NT2/D1 (cell line): ENCODE measurements at places on chromosomes 13 and 19.
A peak's percentile ranks its signal among the peaks of the same experiment; 100 is the strongest.

- no peak for DNase-seq
Observed at GRCh38 chr13:112729408-112729807, 39.6 kb downstream of the ATP11A start.

- DNase-seq, result no peak
Observed at GRCh38 chr19:2477141-2477710, 1.3 kb downstream of the GADD45B start.

DNA sequence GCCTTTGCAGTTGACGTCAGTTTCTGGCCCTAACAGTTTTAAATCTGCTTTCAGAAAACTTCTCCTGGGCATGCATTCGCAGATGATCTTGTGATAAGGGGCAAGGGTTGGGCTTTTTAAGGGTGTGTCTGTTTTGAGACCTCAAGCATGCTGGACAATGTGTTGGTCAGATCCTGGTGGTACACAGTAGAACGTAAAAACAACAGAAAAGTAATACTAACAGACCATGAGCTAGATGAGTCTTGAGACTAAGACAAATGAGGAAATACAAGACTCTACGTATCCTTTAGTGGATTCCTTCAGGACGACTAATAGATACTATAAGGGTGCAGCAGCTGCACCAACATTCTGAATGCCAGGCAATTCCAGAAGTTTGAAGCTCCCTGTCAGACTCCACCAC is 237.6 kb downstream of the DNAJC15 start:
- no peak for DNase-seq

GRCh38 chr19:33339016-33339984 is 34.2 kb upstream of the CEBPG start:
- no peak for DNase-seq

DNA sequence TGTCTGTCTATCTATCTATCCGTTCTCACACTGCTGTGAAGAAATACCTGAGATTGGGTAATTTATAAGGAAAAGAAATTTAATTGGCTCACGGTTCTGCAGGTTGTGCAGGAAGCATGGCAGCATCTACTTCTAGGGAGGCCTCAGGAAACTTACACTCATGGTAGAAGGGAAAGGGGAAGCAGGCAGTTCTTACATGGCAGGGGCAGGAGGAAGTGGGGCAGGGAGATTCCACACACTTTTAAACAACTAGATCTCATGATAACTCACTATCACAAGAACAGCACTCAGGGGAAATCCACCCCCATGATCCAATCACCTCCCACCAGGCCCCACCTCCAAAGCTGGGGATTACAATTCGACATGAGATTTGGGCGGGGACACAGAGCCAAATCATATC is 105.3 kb downstream of the SLC10A2 start:
- no peak for DNase-seq

DNA sequence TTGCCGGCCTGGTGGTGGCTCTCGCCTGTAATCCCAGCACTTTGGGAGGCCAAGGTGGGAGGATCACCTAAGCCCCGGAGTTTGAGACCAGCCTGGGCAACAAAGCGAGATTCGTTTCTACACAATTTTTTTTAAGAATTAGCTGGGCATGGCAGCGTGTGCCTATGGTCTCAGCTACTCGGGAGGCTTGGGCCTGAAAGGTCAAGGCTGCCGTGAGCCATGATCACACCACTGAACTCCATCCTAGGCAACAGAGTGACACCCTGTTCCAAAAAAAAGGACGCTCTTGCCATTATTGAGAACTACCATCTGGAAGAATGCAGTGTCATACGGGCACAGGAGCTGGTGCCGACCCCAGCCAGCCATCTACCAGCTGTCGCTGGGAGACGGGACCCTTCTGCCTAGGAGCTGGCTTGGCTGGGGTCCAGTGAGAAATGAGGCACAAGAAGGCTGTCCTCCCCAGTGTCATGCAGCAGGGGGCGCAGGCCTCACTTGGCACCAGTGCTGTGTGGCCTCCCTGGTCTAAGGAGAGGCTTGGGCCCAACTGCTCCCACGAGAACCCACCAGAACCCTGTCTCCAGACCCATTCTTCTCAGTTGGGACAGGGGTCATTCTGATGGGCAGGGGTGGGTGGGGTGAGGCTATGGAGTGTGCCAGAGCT is 12.2 kb upstream of the RELB start:
- peak; percentile 16 for DNase-seq

GRCh38 chr19:7590256-7590655 is 5.4 kb upstream of the CAMSAP3 start:
- no peak for DNase-seq

GRCh38 chr13:24254146-24254841 is 55.1 kb upstream of the C1QTNF9 start:
- no peak for DNase-seq

GRCh38 chr13:77565635-77566034 is 30.1 kb downstream of the SCEL start:
- DNase-seq, result peak; percentile 5

GRCh38 chr13:78897200-78897599 is 238.2 kb upstream of the OBI1 start:
- no peak for DNase-seq

GRCh38 chr19:1787116-1787515 is 25.0 kb downstream of the ATP8B3 start:
- no peak for DNase-seq

GRCh38 chr19:8607386-8607785 is 3.1 kb downstream of the ADAMTS10 start:
- no peak for DNase-seq

- no peak for DNase-seq
Observed at GRCh38 chr19:39825531-39826076, 8.4 kb downstream of the DYRK1B start.

DNA sequence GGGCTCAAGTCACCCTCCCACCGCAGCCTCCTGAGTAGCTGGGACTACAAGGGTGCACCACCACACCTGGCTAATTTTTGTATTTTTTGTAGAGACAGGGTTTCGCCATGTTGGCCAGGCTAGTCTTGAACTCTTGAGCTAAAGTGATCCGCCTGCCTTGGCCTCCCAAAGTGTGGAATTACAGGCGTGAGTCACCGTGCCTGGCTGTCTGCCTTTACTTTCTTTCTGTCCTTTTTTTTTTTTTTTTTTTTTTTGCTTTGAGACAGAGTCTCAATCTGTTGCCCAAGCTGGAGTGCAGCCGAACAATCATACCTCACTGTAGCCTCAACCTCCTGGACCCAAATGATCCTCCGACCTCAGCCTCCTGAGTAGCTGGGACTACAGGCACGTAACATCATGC is 25.0 kb upstream of the OR1M1 start:
- no peak for DNase-seq

DNA sequence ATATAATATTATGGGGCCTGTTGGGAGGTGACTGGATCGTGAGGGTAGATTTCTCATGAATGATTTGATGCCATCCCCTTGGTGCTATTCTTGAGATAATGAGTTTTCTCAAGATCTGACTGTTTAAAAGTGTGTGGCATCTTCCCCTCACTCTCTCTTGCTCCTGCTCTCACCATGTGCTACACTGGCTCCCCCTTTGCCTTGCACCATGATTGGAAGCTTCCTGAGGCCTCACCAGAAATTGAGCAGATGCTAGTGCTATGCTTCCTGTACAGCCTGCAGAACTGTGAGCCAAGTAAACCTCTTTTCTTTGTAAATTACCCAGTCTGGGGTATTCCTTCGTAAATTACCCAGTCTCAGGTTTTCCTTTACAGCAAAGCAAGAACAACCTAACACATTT is 1.8 kb upstream of the ZNF599 start:
- no peak for DNase-seq

DNA sequence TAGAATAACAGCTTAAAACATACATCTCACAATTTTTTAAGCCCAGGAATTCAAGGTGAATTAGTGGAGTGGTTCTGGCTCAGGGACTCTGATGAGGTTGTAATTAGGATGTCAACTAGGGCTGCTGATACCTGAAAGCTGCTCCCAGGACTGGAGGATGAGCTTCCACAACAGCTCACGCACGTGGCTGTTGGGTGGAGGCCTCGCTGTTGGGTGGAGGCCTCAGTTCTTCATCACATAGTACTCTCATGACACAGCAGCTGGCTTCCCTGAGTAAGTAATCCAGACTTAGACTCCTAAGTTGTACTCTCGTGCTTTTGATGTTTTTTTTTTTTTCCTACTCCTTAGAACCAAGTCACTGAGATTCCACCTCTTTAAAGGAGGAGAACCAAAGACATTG is 577.1 kb upstream of the PRR20A start:
- no peak for DNase-seq

DNA sequence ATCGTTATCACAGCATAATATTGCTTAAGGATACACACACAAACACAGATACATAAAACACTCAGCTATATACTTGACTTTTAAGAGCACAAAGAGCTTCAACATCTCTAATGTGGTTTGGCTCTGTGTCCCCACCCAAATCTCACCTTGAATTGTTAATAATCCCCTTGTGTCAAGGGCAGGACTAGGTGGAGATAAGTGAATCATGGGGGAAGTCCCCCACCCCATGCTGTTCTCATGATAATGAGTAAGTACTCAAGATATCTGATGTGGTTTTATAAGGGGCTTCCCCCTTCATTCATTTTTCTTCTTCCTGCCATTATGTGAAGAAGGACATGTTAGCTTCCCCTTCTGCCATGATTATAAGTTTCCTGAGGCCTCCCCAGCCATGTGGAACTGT is 481.4 kb downstream of the PCDH9 start:
- DNase-seq, result no peak

GRCh38 chr13:30818323-30818960 is 83.1 kb downstream of the ALOX5AP start:
- no peak for DNase-seq

GRCh38 chr13:62280590-62280989 is 864.9 kb upstream of the PCDH20 start:
- DNase-seq, result no peak

DNA sequence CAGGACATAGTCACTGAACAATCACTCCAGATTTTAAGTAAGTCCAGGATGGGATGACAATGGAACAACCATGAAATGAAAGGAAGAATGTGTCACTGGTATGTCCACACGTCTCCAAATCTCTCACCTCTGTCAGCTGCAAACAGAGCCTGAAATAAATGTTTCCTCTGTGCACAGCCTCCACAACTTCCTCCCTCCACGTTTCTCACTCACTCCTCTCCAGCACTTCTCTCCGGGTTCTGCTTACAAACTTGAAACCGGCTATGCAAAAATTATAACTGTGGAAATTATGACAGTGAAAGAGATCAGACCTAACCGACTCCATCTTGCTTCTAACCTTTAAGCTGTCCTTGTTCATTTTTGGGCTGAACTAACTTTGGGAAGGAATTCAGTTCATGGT is 35.0 kb upstream of the ALOX5AP start:
- no peak for DNase-seq

DNA sequence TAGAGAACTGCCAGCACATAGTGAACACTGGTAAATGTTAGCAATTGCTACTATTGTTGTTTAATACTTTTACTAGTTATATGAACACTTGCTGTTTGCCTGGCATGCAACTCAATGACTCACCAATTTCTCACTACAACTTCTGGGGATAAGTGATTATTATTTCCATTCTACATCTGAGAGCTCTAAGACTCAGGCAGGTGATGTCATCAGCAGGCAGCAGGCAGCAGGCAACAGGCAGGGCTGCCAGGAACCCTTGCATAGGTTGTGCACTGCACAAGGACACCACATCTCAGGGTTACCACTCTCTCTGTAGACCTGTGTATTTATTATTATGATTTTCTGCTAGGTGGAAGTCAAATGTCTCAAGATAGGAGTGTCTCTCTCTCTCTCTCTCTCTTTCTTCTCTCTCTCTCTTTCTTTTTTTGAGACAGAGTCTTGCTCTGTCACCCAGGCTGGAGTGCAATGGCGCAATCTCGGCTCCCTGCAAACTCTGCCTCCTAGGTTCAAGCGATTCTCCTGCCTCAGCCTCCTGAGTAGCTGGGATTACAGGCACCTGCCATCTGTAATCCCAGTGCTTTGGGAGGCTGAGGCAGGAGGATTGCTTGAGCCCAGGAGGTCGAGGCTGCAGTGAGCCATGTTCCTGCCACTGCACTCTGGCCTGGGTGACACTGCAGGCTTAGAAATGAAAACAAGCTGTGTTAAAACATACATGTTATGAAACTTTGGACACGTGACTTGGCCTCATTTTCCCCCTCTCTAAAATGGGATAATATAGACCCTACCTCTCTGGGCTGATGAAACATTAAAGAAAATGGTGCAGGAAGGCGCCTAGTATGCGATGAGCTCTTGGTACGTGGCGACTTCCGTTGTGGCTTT is 22.7 kb downstream of the HPN start:
- DNase-seq, result no peak

DNA sequence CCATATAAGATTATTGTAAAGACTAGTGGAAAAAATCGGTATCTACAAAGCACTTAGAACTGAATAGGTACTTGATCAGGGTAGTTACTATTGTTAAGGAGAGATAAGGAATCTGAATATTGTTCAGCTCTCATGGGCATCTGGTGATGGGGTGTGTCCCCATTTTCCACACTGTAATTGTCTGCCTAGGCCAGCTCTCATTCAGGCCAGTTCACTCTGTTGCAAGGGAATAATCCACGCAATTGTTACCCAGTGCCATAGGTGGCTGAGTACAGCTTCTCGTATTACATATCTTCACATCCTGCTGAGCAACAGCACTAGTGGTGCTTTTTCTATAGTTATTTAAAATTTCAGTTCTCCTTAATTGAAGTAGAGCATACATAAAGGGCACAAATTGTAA is 45.6 kb upstream of the C13orf42 start:
- no peak for DNase-seq

GRCh38 chr19:28686756-28687155 is 526.2 kb downstream of the UQCRFS1 start:
- DNase-seq, result no peak

DNA sequence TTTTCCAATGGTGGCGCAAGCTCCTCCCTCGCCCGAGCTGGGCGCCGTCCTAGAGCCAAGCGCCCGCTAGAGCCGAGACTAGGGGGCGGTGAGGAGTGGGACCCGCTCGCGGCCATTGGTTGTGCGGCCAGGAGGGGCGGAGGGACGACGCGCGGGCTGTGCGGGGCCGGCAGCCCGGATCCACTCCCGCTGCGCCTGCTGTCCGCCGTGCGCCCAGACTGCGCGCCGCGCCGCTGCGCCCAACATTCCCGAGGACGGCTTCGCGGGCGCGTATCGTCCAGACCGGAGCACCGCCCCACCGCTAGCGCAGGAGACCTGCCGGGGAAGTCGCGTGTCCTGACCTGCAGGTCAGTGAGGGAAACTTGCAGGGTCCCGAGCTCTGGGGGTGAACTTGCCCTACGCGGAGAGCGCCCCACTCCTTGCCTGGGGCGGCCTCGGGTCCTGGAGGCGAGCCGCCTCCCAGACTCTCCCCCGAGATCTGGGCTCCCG is at the start of gene SERTM1:
TSS of gene SERTM1 (plus strand) at position 183 of the 489 bp plus-strand sequence. CDS start 21,059 bp downstream, outside the sequence.
- DNase-seq, result peak; percentile 50

DNA sequence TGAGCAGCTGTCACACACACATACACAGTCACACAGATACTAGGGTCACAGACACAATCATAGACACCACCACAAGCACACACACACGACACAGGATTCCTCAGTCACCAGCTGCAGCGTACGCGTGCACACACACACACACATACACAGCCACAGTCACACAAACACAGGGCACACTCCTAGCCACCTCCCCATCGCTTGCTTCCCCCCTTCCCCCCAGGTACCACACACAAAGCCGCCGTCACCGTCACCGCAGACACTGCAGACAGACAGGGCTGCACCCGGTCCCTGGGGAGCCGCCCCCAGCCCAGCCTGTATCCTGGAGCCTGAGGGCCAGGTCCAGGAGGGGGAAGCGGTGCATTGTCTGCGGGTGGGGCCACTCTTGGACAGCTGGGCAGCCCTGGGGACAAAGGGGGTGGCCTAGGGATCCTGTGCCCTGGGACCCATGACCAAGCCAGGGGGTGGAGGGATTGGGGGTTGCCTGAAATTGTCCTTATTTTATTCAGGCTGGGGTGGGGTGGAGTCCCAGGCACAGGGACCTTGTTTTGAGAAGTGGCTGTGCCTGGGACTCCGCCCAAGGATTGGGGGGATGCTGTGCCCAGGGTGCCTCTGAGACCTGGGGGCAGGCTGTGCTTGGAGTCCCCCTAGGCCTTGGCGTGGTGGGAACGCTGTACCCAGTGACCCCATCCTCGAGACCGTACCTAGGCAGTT is 957 bp downstream of the NUMBL start:
- no peak for DNase-seq
